ENCODE measurements at places on chromosomes 13 and 19. TPM values are rescaled to one million over a fixed set of nuclear protein-coding genes. Genes with fewer than 3 reads are reported as not detected.

WDR88 gene
- total RNA-seq: not detected

KLK3 gene
- not detected for total RNA-seq

ZFP28 gene
- total RNA-seq: 4.9 TPM

LRRC8E gene
- total RNA-seq: not detected

NAA16 gene
- 25.9 TPM for total RNA-seq

SSC5D gene
- total RNA-seq: 5.7 TPM

CGB2 gene
- total RNA-seq: not detected

MAP4K1 gene
- 3.7 TPM for total RNA-seq

ZNF829 gene
- total RNA-seq: 7.5 TPM

CNN2 gene
- 210 TPM for total RNA-seq

CYP4F8 gene
- not detected for total RNA-seq

CD33 gene
- 5.0 TPM for total RNA-seq

CNFN gene
- not detected for total RNA-seq

OXGR1 gene
- 0.25 TPM for total RNA-seq

ANKRD10 gene
- total RNA-seq: 163 TPM

ZNF790 gene
- 8.1 TPM for total RNA-seq

KLK15 gene
- not detected for total RNA-seq

DNA sequence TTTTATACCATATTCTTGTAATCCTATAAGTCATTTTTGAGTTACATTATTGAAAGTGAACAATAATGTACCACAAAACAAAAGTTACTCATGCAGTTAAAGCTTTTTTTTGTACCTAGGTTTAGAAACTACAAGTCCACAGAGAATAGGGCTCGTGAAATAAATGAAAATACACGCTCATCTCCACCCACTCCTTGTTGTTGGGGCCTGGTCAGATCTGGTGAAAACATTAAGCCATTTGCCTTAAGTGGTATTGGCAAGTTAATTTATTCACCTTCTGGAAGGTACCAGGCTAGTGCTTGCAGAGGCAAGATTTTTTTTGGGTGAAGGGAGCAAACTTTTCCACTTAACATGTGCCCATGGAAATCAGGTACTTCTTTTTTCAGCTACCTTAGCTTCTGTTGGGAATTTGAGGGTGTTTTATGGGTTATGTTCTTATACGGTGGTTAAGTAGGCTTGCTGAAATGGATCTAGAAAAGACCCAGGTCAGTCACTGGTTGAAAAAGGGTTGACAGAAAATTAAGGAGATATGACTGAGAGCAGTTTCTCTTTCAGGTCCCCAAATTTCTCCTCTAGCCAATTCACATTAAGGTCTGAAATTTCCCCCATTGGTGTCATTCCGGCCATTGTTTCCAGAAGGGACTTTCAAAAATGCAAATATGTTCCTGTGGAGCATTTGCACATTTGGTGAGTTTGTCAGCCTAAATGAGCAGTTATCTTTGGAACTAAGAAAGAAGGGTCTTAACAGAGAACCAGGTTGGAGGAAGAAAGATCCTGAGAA, 143.3 kb downstream of the KCNRG start:
- no peak for DNase-seq

- DNase-seq: no peak
Observed at GRCh38 chr19:11041966-11042627, 47.2 kb upstream of the LDLR start.

DNA sequence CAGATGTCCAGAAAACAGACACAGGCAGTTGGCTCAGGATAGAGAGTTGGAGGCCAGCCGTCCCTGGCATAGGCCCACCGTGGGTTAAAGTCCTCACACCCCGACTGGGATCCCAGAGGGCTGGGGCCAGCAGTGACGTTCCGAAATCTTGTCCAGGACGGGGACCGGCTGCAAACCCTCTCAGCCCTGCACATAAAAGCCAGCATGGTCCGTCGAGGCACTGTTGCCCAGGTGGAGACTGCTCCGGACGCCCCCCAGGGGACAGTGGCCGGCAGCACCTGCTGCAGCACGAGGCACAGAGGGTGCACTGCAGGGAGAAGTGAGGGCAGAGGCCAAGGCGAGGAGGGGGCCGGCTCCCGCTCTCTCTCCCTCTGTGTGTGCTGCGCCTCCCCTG, 4.3 kb upstream of the IFNL2 start:
- DNase-seq: no peak

DNA sequence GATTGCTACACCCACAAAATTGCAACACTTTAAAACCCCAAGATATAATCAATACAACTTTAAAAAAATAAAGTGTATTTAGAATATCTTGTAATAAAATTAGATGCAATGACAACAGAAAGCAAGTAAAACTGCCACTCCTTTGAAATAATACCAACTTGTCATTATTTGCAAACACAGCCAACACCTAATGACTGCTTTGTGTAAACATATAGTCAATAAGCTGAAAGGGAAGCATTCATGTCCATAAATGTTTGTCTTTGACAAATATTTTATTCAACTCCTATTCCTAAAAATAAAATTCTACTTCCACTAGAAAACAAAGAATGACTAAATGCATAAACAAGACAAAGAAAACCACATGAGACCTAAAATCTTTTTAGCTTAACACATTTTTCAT, 6.6 kb downstream of the SMAD9 start:
- no peak for DNase-seq

- DNase-seq: no peak
Observed at GRCh38 chr13:73074014-73074413, 15.2 kb downstream of the KLF5 start.

- DNase-seq: no peak
Observed at GRCh38 chr13:62046512-62046911, 630.9 kb upstream of the PCDH20 start.

GRCh38 chr13:22198641-22199217, 527.9 kb downstream of the FGF9 start:
- no peak for DNase-seq

GRCh38 chr19:29162694-29163093, 50.3 kb downstream of the UQCRFS1 start:
- no peak for DNase-seq

- no peak for DNase-seq
Observed at GRCh38 chr13:37109051-37109678, 3.7 kb upstream of the CSNK1A1L start.

DNA sequence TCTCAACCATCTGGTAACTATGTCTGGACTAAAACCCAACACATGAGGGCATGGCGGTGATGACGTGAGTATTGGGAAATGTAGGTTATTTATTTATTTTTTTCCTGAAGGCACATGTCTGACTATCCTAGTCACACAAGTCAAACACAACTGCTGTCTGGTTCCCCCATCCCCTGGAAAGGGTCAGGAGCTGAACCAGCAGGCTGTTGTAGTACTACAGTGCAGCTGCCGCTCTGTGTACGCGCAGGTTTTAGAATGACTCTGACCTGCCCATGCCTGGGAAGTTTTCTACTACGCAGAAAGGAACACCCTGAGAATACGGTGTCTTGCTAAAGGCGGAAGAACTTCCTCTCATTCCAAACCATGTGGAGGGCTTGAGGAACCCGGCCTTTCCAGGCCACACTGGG, 1.2 kb downstream of the SLC7A1 start:
- peak; percentile 51 for DNase-seq

DNA sequence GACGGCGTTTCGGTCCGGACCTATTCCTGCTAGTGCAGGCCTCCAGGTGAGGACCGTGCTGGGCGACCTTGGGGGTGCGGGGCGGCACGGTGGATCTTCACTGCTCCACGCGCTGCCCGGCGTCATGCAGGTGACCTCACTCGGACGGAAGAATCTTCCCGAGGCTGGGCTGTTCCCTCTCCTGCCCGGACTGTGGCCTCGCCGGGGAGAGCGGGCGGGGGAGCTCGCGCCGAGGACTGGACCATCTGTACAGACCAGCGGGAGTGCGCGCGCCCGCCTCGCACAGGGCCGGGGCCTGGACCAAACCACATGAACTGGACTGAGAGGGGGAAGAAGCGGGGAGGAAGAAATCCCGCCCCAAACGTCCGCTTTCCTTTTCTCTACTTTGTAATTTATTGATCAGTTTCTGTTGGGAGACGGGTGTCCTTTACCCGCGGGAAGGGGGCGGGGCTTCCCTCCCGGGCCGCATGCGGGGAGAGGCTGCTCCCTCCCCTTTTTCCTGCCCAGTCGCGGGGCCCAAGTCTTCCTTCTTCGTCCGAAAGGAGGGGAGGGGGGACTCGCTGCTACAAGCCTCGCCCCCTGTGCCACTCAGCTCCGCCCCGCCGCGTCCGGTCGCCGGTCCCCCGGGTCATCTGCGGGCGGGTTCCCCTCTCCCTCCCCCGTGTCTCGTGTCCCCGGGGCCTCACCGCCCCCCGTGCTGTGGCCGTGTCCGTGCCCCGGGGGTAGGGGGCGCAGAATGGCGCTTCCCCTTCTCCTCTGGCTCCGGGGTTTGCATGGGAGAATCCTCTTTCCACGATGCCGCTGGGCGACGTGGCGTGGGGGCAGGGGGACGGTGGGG, 4.9 kb downstream of the HRC start:
- peak; percentile 80 for DNase-seq

GRCh38 chr19:1745589-1746031, 7.7 kb upstream of the ONECUT3 start:
- DNase-seq: no peak

DNA sequence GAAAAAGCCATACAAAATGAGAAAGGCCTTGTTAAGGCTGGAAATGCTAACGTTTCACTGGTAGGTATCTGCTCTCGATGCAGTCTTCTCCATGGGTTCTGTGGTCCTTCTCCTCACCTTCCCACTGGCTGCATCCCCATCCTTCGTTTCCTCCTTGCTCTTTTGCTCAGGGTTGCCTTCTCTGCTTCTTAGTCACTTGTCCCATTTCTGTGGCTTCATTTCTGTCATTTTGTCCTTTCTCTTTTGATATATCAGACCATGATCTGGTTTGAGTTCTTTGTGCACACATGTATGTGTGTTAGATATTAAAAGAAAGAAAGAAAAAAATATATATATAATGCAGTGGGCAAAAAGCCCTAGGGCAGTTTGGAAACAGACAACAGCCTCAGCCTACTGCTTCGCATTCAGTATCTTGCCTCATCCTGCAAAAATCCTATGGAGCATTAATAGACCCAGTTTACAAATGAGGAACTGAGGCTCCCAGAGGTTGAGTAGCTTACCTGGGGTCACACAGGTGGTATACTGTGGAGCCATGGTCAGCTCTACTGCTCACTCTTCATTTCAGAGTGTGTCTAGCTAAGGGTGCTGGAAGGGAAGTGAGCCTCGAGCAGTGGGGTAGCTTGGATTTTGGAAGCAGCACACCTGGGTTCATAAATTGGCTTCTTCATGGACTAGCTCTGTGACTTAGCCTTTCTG, 57.6 kb upstream of the MEDAG start:
- no peak for DNase-seq

- DNase-seq: no peak
Observed at GRCh38 chr13:43206838-43207237, 183.5 kb downstream of the DNAJC15 start.

GRCh38 chr19:945401-946252, 19.8 kb downstream of the ARID3A start:
- DNase-seq: no peak

DNA sequence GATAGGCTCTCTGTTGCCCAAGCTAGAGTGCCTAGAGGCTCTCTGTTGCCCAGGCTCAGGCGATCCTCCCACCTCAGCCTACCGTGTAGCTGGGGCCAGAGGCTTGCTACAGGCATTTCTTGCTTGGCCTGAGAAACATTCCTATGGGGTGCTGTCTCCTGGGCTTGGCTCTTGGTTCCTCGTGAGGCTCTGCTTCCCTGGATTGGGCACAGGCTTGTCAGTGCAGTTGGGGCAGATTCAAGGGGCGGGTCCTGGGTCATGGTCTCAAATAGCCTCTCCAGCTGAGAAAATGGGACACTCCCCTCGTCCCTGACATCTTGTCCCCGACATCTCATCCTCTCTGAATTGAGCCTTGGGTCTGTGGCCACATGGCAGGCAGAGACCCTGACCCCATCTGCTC, 4.9 kb downstream of the TSSK6 start:
- DNase-seq: no peak

GRCh38 chr13:76522083-76522755, 364.0 kb downstream of the KCTD12 start:
- no peak for DNase-seq

DNA sequence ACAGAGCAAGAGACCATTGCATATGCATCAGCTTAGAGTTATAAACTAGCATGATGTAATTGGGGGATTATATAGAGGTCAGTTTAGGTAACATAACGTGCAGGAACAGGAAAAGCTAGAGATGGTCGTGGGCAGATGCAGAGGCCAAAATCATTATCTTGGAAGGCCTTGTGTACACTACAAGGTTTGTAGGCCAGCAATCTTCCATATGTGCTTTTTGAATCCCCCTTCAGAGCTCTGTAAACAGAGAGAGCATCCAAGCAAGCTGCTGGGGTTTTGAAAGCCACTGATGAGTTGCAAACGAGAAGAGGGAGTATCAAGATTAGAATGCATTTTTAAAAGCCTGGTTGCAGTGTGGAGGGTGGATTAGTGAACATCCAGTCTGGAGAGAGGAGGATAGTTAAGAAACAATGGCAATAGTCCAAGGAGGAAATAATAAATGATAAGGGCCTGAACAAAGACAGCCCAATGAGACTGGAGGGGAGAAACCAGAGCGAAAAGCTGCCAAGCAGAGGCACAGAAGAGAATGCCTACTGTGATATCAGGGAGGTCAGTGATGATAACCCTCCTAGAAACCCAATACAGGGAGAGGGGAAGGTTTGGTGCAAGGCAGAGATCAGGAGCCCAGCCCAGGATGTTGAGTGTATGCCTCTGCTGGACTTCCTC, 109.6 kb downstream of the ZAR1L start:
- DNase-seq: no peak

- DNase-seq: no peak
Observed at GRCh38 chr13:95192998-95193397, 108.3 kb downstream of the ABCC4 start.

GRCh38 chr13:27117158-27117557, 54.5 kb downstream of the USP12 start:
- no peak for DNase-seq

DNA sequence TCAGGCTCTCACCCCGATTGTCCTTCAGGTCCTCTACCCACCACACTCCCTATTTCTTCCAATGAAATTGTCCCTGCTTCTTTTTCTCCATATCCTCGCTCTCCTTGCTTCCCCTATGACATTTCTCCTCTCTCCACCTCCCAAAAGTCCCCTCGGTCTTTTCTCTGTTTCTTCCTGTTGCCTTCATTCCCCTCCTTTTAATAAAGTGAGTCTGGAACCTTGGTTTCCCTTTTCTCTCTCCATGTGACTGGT, 676 bp upstream of the ZNF574 start:
- no peak for DNase-seq
